Endothelial cell (in vitro differentiated cells): ENCODE measurements at places on chromosomes 7 and 10. TPM values are rescaled to one million over a fixed set of nuclear protein-coding genes. Genes with fewer than 3 reads are reported as not detected.

NEURL1 gene
- 0.69 TPM for total RNA-seq

- H3K4me1 ChIP-seq, result peaks cover 6% of the 10 kb centered on the region
- no peaks in the 10 kb centered on the region for H3K36me3 ChIP-seq
- H3K27me3 ChIP-seq, result no peaks in the 10 kb centered on the region
- H3K27ac ChIP-seq, result no peak overlapping the region
These were observed 884.1 kb downstream of the NRG3 start for GRCh38 chr10:82759050-82759449.

DNA sequence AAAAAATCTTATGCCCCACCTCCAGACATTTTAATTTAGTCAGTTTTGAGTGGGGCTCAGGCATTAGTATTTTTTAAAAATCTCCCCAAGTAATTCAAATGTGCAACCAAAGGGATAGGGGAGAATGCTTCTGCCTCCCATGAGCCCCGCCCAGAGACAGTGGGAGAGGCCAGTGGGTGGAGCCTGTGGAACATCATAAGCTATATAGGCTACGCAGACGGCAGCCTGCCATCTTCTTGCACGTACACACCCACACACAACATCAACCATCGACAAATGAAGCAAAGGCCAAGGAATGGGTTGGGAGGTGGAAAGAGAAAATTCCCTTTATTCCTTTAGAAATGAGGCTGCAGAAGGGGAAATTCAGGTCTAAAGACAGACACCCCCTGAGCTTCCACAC is 25.2 kb downstream of the CREB3L2 start:
- H3K27ac ChIP-seq, result no peak overlapping the region
- peaks cover 1% of the 10 kb centered on the region for H3K27me3 ChIP-seq
- H3K36me3 ChIP-seq, result peaks cover 13% of the 10 kb centered on the region
- no peak for DNase-seq
- no peaks in the 10 kb centered on the region for H3K4me1 ChIP-seq
- H3K4me3 ChIP-seq, result no peak overlapping the region

DNA sequence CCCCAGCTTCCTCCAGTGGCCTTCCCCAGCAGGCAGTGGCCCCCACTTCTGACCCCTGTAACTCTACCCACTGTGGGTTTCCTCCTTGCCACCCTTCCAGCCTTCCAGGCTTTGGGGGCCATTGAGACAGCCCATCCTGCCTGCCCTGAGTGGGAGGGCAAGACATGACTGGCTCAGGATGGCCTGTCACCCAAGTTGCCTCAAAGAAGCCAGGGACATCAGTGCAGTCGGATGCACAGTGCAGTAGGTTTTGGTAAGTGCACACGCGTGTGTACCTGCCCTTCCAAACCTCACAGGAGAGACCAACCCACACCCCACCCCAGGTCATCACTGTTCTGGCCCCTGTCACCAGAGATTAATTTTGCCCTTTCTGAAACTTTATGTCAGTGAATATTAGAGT is 22.7 kb downstream of the ZMIZ2 start:
- H3K27ac ChIP-seq, result no peak overlapping the region
- peaks cover 2% of the 10 kb centered on the region for H3K27me3 ChIP-seq
- no peaks in the 10 kb centered on the region for H3K4me1 ChIP-seq
- peaks cover 10% of the 10 kb centered on the region for H3K36me3 ChIP-seq
